ENCODE measurements at places on chromosomes 11 and 22.

DNA sequence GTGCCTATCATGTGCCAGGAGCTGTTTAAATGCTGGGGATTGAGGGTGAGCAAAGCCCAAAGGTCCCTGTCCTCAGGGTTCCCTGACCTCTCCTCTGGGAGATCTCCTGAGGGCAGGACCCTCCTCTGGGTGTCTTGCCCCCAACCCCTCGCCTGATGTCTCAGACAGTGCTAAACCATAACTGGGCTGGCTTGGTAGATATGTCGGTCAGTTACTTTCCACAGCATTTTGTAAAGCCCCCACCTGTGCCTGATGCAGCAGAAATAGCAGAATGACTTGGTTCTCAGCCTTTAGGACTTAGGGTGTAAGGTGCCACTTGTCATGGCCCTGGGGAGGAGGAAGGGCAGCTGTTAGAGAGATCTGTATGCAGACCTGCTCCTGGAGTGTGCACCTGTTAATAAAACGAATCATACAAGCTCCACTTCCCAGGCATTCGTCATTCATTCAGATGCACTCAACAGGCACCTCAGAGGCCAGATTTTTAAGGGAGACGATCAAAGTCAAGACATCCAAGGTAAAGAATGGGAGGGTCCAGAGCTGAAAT is 88.1 kb downstream of the TP53I11 start:
- DNase-seq: no peak

DNA sequence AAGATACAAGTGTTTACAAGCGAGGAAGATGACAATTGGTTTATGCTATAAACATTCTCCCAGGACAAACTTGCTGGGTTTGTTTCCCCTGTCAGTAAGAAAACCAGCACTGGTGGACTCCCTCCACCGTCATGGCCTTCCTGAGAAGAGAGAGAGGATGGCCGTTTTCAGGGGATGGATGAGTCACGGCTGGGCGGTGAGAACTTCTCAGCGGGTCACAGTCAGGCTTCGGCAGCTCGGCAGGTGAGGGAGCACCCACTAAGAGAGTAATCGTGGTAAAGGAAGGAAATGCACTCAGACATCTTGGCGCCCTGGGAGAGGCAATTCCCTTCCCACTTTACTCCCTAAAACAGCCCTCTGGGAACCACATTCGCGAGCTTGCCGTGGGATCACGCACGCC is 83.9 kb downstream of the NCAM1 start:
- no peak for DNase-seq

- no peak for DNase-seq
Observed at GRCh38 chr11:12158909-12159308, 48.5 kb downstream of the MICAL2 start.

- DNase-seq: no peak
Observed at GRCh38 chr11:45485070-45485707, 180.2 kb downstream of the CHST1 start.

DNA sequence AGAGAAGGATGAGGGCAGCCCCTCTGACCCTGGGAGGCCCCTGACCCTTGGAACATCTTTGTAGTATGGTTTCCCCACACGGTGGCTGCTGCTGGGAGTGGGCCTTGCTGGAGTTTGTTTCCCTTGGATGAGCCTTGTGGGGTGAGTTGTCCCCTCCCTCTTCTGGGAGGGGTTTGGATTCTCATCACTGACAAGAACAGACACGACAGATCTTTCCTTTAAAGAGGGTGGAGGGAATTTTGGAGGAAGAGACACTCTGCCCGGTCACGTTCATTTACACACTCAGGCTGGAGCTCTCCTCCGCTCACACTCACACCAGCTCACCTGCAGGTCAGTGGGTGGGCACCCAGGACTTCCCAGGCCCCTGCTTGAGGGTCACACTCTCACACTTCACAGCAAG is 31.7 kb downstream of the POU2F3 start:
- no peak for DNase-seq

DNA sequence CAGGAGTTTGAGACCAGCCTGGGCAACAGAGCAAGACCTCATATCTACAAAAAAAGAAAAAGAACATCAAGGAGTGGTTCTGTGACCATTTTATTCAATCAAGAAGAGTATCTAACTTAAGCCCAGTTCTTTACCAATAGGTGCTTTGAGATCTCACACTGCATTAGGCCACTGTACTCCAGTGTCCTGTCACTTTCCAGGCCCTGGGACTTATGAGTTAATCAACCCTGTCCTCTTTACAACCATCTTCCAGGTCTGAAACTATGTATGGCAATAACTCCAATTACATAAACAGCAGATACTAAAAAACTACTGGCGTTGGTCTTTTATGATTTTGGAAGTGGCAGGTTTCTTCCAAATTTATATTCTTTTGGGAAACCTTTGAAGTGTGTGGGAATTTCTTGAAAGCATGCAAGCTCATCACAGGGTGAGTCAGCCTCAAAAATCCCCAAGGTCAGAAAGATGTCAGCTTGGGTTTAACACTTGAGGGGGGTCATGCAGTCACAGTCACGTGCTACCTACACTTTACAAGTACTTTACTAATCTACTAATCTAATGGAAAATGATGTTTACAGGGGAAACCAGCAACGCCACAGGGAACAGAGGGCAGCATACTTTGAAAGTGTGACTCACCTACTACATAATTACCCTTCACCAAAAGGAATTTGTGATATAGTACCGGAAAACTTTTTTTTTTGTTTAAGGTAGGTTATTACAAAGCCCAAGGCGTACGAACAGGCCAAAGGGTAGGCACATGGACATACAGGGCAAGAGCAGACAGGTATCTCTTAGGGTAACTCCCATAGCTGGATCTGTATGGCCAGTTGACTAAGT is 15.6 kb downstream of the PISD start:
- no peak for DNase-seq

- no peak for DNase-seq
Observed at GRCh38 chr11:128616161-128616560, 28.8 kb upstream of the ETS1 start.

DNA sequence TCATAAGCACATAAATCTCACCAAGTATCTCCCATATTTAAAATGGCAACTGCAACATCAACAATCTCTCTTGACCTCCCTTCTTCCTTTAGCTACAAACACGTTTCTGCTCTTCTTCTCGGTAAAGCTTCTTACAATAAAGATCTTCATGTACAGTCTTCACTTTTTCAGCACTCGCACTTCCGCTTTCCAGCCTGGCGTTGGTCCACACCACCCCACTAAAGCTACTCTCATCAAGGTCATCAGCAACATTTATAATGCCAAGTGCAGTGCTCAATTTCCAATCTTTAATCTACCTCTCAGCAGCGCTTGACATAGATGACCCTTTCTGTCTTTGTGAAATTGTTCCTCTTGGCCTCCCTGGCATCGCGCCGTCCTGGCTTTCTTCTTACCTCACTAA is 33.6 kb downstream of the NTM start:
- no peak for DNase-seq

- no peak for DNase-seq
Observed at GRCh38 chr11:76723548-76723947, 53.0 kb upstream of the LRRC32 start.

- no peak for DNase-seq
Observed at GRCh38 chr11:87819151-87819550, 356.1 kb downstream of the RAB38 start.

DNA sequence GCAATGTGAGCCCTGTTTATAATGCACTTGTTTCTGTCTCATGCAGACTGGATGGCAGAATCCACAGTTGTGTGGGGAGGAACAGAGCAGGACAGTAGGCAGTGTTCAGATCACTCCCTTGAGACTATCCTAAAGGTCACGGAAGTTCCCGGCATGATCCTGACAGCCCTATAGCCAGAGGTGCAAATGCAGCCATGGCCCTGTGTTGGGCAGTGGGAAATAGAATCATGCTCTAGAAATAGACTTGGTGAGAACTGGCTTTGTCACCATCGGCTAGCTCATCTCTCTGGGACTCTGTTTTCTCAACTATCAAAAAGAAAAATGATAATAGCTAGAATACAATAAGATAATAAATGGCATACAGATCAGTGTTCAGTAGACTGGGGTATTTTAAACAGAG is 123.2 kb downstream of the FEZ1 start:
- no peak for DNase-seq

GRCh38 chr11:119531056-119531455 is 108.1 kb upstream of the THY1 start:
- no peak for DNase-seq

DNA sequence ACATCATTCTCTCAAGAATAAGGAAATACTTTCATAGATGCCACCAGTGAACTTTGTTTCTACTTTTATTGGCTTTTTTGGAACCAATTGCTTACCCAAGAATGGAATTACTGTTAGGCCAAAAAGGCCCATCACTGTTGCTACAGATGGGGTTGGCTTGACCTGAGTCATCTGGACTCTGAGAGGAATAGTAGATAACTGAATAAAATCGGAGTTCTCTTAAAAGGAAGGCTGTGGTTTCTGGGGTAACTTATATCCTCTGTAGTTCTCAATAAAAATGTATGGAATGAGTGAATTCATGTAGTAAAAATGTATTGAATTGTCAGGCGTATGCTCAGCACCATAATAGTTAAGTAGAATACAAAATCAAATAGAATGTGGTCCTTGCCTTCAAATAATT is 56.6 kb downstream of the ARHGEF12 start:
- DNase-seq: no peak

- DNase-seq: no peak
Observed at GRCh38 chr22:48968201-48968959, 859.3 kb downstream of the BRD1 start.

DNA sequence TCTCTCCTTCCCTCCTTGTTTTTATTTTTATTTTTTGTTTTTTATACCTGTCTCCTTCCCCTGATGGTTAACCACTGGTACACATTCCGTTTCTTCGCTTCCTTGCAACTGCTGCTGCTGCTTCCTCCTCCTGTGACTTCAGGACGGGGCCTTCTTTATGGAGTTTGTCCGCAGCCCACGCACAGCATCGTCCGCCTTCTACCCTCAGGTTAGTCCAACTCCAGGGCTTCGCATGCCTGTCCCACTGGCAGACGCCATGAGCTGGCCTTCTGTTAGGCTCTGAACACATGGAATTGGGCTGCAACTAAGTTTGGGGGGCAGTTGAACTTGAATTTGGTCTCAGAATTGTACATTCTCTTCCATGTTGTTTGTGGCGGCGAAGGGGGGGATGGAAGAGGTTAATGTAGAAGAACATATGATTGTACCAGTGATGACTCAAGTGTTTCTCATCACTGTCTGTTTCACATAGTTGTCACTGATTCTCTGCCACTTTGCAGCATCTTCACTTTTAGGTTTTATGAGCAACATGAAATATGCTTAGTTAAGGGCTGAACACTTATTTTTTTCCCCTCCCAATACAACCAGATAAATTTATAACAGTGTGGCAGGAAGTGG is 83.0 kb upstream of the YWHAH start:
- no peak for DNase-seq

DNA sequence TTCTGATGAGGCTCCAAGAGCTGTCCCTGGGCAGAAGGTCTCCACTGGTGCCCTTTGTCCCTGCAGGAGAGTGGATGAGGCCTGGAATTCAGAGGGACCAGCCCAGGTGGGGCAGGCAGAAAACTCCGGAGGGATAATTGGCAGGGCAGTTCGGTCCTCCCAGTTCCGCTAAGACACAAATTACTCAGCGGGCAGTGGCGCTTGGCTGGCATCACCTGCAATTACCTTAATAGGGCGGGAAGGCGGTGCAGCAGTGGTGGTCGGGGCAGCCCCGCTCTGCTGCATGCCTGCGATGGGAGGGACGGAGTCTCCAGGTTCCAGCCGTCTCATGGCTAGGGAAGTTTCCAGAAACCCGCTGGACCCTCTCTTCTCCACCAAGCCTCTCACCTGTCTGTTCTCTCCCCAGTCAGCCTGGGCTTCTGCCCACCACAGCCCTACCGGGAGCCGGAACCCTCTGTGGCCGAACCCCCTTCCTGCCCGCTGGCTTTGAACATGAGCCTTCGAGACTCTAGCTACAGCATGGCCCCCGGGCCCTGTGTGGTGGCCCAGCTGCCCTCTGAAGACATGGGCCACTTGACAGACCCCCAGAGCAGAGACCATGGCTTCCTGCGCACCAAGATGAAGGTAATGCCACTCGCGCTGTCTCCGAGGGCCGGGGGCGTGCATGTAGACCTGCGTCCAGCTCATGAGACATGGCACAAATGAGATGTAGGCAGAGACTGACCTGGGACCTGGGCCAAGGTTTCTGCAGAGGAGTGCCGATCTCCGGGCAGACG is 7.0 kb downstream of the OVOL1 start:
- no peak for DNase-seq

- DNase-seq: no peak
Observed at GRCh38 chr11:32229576-32230240, 138.8 kb downstream of the RCN1 start.

- no peak for DNase-seq
Observed at GRCh38 chr11:123474994-123475393, 44.9 kb downstream of the GRAMD1B start.

DNA sequence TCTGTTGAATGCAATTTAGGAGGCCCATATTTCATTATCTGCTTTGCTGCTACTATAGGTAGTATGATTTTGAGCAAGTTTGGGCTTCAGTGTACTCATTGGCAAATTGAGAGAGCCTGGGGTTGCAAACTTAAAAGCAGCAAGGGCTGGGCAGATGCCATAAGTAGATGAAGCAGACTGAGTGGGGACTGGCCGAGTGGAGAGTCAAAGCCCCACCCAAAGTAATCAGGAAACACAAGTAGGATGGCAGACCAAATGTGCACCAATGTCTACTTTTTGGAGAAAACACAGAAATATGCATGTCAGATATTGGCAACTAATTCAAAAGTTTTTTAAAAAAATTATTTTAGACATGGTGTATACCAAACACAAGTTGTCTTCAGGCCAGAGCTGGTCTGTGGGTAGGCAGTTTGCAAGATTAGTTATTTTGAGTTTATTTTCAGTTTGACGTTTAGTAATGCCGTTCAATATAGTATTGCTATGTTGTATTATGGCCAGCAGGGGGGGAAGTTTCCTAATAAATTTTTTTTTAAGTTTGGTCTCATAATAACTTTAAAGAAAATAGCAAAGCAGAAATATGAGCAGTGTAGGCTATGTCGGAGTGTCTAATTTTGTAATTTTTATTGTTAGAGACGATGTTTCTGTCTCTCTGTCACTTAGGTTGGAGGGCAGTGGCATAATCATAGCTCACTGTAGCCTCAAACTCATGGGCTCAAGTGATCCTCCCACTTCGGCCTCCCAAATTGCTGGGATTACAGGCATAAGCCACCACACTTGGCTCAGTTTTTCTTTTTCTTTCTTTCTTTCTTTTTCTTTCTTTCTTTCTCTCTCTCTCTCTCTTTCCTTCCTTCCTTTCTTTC is 105.1 kb downstream of the HIPK3 start:
- peak; percentile 31 for DNase-seq

DNA sequence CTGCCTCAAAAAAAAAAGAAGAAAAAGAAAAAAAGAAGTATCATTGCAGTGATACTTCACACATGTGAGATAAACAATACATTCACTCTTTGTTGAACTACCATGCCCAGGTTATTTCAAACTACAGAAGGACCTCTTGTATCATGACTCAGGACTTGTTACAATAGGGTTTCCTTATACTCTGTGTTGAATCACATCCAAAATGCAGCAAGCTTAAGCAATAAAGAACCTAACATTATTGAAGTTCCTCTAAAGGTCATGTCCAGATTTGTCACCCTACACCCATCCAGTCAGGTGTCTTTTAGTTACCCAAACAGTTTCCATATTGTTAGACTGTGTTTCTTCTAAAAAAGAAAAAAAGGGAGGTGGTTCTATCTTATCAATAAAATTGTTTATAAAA is 26.9 kb upstream of the ALKBH3 start:
- DNase-seq: no peak

GRCh38 chr11:109644152-109644551 is 222.2 kb downstream of the C11orf87 start:
- no peak for DNase-seq

GRCh38 chr11:120681434-120682331 is 170.1 kb downstream of the GRIK4 start:
- DNase-seq: no peak

GRCh38 chr11:78040691-78041379 is 17.8 kb upstream of the KCTD14 start:
- DNase-seq: no peak

Data from stimulated activated naive CD4-positive, alpha-beta T cell (primary cell).